ENCODE measurements at places on chromosomes 5 and 9.

- no peak for DNase-seq
Observed at GRCh38 chr9:116497095-116497890, 189.8 kb upstream of the TRIM32 start.

GRCh38 chr9:114169029-114169951 is 14.0 kb downstream of the COL27A1 start:
- no peak for DNase-seq

- no peak for DNase-seq
Observed at GRCh38 chr9:23739753-23740152, 86.3 kb downstream of the ELAVL2 start.

DNA sequence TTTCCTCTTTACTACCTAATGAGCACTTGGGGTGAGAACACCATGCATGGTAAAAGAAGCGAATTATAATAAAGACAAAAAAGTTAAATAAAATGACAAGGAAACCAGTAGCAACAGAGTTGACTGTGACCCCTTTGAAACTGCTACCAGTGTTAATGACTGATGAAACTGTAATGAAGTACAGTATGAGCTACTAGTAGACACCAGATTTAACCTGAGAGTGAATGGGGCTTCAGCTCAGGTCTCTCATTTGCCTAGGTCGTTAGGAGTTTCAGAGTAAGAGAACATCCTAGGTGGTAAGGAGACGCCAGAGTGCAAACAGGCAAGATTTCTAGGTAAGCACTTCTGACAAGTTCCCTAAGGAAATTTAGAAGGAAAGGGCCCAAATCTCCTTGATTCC is 346.4 kb downstream of the BNC2 start:
- no peak for DNase-seq

DNA sequence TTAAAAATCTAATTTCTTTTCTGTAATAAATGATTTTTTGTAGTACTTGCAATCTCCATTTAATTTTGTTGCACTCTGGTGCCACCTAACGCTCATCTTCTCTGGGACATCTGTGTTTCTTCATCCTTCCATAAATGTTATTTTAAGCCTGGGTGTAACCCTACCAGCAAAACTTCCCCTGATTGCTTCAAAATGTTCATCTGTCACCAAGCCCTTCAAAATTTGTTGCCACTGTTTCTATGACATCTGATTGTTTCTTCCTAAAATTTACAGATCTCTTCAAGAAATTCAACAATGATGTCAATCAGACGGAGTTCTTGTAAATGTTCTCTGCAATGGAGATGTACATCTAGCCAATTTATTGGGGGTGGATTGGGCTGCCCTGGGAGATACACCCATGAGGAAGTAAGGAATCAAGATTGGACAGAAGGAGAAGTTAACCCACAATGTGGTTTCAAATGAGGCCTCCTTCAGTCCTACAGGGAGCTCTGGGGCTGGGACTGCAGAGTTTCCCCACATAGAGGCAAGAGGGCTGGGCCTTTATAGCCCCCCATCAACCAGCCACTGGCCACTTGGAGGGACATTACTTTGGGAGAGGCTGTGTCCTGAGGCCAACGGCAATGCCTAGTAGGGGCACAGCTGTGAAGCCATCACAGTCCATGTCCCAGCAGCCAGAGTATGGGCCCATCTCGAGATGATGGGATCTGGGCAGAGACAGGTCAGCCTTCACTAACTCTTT is 23.3 kb downstream of the MCTP1 start:
- no peak for DNase-seq

DNA sequence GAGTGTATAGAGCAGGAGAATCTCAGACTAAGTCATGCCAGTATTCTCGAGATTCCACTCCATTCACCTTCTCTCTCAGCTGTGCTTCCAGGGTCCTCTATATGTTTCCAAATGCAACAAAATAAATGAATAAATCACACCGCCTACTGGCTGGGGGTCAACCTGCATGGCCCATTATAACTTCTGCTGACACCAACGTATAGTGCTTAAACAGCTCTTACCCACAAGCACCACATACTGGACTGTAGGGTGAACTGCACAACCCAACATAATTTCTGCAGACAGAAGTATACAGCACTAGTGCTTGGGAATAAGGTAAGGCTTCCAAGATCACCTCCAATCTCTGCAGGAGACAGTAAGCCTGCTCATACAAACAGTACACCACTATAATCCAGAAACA is 33.1 kb upstream of the HTR4 start:
- no peak for DNase-seq

DNA sequence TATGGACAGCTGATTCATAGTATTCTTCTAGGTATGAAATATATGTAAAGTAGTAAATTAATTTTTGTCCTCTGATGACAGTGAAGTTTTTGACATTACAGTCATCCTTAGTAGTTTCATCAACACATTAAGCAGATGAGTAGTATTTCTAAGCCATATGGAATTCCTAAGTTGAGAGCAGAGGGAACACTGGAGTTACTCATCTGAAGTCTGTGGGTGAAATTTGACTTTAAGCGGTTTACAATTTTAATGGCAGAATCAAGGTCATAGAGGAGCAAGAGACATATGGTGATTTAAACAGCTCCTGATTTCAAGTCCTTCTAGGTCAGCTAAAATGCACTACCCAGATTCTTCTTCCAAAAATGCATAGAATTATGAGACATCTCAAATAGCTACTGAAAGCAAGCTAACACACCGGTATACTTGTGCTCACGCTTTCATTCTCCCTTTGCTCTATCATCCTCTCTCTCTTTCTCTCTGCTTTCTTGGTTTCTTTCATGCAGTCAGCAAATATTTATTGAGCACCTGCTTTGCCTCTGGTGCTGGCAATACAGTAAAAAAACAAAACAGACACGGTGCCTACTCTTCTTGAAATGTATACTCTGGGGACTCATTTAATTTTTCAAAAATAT is 235.9 kb downstream of the FER start:
- no peak for DNase-seq

DNA sequence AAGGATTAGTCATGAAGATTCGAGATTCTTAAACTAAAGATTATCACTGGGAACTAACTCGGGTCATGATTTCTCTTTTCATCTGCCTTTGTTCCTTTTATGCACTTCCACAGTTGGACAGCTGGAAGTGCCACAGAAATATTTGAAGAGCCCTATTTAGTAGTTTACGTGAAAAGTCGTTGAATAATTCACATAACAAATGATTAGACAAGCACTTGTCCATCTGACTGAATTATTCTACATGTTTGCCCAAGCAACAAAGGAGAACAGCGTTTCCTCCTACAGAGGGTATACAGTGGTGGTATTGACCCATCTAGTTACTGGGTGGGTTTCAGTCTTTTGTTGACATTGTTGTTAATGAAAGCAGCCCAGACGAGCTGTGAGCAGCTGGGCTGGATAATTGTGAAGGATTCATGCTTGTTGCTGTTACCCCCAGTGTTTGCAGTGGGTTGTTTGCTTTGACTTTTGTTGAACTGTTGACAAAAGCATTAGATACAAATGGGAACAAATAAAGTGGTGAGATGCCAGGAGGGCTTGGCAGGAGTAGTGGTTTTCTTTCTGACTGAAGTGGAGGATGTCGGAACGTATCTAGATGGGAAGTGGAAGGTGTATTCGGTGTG is 96.2 kb downstream of the TLE4 start:
- no peak for DNase-seq

GRCh38 chr5:56648460-56649034 is 166.8 kb upstream of the MAP3K1 start:
- no peak for DNase-seq
